ENCODE measurements at places on chromosomes 2 and 18.

DNA sequence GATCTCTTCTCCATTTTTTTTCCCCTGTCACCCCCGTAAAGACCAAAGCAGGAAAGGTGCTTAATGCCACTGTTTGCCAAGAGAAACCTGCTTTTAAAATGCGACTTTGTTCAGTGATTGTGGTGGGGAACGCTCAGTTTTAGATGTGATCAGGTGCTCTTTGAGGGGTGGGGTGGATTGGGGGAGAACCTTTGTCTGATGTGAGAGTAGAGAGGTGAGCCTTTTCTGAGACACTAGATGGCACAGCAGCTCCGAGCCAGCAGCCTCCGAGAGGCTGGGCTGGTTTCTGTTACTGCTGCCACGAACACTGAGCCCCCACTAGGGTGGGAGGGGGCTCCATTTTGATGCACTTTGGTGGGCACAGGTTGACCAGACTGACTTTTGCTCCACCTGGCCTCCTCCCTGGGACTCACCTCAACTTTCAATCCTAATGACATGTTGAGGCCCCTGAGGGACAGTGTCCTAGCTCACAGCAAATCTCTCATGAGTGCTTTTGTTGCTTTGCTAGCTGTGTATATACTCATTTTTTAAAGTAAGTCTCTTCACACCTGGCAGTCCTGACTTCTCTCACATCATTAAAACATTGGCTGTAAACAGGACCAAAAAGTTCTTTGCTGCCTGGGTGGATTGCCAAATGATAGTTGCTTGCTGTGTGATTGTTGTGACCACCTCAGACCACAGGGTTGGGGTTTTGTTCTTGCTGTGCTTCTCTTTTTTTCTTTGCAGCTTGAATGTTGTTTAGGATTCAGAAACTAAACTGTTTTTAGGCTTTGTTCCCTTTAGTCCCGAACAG lies 98.2 kb upstream of the MAP3K20 start:
- no peak for DNase-seq

DNA sequence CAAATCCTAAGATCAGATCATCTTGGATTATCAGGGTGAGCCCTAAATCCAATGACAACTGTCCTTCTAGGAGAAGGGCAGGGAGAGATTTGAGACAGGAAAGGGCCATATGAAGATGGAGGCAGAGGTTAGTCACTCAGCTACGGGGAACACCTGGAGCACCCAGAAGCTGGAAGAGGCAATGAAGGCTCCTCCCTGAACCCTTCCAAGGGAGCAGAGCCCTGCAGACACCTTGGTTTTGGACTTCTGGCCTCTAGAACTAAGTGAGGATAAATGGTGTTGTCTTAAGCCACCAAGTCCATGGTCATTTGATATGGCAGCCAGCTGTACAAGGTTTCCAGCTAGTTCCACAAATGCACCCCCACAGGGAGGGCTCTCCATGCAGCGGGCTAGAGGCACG lies 6.9 kb upstream of the PTPN2 start:
- DNase-seq: no peak

- DNase-seq: peak; percentile 1
Observed at GRCh38 chr2:153519257-153519875, 40.8 kb upstream of the RPRM start.

- DNase-seq: no peak
Observed at GRCh38 chr2:128416806-128417205, 98.1 kb upstream of the HS6ST1 start.

DNA sequence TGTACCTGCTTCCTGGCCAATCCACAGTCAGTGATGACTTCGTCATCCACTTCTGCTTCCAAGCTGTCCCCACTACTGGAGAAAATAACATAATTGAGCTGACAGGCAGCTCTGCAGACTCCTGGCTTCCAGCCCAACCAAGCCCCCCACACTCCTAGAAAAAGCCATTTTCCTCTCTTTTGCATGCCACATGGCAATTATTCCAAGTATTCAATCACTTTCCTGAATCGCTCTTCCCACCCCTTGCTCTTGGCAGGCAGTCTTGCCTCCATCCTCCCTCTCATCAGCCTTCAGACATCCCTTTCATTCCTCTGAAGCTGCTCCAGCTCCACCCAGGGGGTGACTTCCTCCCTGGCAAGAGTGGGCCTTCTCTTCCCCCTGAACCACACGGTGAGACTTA lies 14.3 kb upstream of the ST8SIA5 start:
- no peak for DNase-seq

DNA sequence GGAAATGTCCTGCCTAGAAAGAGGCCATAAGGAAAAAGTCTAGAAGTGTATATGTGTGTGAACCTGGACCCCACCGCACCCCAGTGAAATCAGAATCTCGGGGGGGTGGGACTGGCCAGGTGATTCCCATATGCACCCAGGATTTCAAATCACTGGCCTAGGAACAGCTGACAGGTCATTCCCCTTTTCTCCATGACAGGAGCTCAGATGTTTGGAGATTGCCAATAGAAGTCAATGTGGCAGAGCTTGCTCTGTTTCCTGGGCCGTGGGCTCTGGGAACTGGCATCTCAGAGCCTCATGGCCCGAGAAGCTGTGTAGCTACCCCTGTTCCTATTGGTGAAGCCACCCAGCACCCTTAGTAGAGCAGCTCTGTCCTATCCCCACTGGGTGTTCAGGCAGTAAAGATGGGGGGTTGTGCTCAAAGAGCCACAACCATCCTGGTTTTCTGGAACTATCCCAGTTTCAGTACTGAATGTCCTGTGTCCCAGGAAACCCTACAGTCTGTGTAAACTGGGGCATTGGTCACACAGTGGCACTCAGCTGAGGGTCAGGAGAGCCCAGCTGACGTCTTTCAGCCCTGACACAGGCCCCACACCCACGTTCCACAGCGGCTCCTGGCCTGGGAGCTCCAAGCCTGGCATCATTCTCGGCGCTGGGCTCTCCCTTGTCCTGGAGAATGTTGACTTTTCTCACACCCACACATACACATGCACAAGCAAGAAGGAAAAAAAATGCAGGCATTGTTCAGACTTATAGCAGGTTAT lies 18.9 kb downstream of the GNLY start:
- no peak for DNase-seq

DNA sequence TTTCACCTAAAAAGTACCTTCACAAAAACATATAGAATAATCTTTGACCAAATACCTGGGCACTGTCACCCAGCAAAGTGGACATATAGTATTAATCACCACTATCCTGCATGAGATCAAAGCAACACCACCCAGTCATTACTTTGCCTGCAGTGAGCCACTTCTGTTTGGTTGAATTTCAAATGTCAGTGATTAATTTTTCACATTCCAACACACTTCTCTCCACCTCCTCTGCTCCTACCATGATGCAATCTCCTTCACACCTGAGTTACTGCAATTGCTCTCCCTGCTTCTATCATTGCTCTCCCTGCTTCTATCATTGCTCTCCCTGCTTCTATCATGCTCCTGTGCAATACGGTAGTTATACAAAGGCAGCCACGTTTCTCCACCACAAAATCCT lies 106.1 kb upstream of the NETO1 start:
- DNase-seq: no peak

- no peak for DNase-seq
Observed at GRCh38 chr2:40758401-40759155, 306.7 kb upstream of the SLC8A1 start.

DNA sequence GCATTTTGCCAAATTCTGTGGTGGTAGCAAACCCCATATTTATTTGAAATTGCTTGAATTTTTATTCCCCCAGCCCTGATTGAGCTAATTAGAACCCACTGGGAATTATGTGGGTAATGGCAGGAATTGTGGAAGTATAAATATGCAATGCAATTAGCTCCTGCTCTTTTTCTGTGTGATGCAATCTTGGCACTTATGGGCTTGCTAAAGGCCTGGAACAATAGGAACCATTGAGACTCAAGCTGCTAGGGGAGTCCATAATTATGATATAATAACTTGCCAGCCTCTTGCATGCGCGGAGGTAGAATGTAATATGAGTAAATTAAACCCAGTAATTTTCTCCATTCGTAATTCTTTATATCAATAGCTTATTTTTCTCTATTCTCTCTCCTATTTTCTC lies 267.6 kb upstream of the THSD7B start:
- DNase-seq: no peak

DNA sequence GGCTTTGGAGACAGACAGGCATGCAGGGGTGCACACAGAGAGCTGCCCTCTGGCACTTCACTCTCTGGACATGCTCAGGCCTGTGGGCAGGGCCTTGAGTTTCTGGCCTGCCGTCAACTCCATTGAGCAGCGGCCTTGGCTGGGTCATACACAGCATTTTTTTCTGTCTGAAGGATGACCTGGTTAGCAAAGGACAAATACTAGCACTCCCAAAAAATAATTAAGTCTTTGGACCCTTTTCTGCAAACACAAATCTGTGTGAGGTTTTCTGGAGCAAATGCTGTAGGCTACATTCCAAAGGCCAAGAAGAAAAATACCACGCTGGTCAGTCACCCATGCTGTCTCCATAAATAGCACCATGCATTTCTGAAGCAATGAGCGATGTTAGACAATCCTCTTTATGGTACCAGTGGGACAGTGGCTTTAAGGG lies 124.7 kb upstream of the CTAGE1 start:
- DNase-seq: no peak

GRCh38 chr2:84991404-84992160 lies 20.6 kb downstream of the KCMF1 start:
- DNase-seq: no peak

GRCh38 chr18:42113529-42114191 lies 158.6 kb downstream of the PIK3C3 start:
- DNase-seq: no peak

DNA sequence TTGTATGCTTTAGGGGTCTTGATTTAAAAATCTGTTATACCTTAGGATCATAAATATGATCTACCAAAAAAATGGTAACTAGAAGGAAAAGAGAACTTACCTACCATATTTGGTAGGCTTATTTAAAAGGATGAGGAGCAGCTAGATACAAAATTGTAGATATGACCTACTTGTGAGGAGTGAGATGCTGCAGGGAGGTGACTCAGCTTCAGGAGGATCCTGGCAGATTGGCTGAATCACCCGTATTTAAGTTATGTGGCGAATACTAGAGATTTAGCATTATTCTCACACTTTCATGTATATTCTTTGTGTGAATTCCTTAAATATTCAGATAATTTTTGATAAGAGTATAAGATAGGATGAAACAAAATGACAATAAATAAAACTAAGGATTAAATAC lies 657.3 kb upstream of the LINC00305 start:
- DNase-seq: no peak

DNA sequence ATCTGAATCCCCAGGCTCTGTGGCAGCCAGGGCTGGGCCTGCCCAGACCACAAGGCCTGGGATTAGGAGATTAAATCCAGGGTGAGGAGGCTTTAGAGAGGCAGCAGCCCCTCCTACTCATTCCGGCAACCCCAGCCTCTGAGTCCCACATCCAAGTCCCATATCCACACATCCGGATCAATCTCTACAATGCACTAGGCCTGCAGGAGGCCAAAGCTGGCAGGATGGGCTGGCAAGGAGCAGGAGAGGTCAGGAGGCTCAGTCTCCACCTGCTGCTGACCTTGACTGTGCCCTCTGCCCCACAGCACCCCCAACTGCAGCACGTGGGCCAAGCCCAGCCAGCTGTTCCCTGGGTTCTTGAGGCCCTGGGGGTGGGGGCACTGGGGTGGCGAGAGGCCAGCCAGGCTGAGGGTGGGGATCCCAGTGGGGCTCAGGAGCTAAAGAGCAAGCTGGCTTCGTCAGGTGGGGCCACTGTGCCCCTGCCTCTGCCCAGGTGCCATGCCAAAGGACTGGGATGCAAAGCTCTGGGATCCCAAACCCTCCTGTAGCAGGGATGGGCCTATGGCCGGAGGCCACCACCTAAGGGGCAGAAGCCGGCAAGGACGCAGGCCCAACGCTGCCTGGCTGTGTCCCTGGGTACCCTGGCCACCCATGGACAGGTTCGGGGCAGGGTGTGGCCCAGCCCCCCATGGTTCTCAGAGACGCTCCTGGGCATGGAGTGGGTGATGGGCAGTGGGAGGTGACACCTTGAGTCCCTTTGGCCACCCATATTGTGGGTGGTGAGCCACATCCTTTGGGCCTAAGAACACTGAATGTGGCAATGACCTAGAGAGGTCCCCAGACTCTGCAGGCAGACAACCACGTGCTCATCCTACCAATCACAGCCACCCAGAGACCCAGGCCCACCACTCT lies 3.2 kb downstream of the KIF1A start:
- no peak for DNase-seq

- no peak for DNase-seq
Observed at GRCh38 chr2:4502230-4502843, 799.0 kb downstream of the DCDC2C start.

DNA sequence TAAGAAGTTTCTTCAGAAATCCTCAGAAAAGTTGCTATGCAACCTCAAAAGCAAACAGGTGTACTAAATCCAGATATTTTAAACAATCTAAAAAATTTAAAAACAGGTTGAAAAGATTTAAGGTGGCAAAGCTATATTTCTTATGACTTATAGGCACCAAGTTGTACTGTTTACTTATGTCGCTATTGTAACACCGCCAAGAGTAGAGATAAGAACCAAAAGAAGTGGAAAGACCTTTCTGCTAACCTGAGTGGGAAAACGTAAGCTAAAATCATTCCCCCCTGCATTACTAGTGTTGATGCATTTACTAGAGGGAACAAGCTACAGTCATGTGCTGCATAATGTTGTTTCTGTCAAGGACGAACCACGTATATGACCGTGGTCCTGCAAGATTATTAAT lies 83.1 kb downstream of the TRIP12 start:
- DNase-seq: no peak

DNA sequence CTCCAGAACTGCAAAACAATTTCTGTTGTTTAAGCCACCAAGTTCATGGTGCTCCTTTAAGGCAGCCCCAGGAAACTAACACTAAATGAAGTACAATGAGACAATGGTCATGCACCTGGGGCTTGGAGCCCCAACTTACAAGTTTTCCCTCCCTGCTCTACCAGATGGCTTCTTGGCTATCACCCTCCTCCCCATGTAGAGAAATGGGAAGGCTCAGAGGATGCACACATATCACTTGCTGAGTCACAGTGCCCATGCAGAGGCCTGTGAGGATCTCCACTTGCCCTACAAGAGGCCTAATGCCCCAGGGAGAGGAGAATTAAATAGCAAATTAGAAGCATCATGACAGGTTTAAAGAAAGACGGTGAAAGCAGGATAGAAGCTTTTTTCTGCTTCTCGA lies 270.9 kb downstream of the TTC32 start:
- DNase-seq: no peak

- no peak for DNase-seq
Observed at GRCh38 chr2:132632000-132632649, 37.9 kb downstream of the LYPD1 start.

GRCh38 chr2:144597388-144597787 lies 77.5 kb upstream of the ZEB2 start:
- DNase-seq: no peak

DNA sequence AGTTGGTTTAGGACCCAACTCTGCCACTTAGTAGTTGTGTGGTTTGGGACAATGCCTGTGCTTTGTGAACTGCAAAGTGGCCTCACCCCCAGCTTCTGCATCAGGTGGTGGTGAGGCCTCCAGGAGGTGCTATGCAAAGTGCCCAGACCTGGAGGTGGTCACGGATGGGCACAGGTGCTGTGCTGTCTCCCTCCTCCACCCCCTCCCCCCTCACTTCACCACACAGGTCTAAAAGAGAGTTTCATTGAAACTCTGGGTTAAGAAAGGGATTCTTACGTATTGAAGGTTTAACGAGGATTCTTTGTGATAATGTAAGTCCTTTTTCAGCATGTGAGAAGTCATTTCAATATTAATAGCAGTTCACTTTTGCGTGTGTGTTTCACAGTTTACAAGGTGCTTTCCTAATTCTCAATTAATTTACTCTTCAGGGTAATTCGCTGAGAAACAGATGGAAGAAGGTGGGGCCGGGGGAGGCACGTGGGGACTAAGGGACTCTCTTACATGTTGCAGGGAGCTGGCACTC lies 369.9 kb downstream of the LPIN1 start:
- DNase-seq: no peak

- DNase-seq: no peak
Observed at GRCh38 chr18:58227361-58227930, 183.4 kb downstream of the NEDD4L start.

Data from NCI-H187 (cell line).